ENCODE measurements at places on chromosomes 11 and 22.

DNA sequence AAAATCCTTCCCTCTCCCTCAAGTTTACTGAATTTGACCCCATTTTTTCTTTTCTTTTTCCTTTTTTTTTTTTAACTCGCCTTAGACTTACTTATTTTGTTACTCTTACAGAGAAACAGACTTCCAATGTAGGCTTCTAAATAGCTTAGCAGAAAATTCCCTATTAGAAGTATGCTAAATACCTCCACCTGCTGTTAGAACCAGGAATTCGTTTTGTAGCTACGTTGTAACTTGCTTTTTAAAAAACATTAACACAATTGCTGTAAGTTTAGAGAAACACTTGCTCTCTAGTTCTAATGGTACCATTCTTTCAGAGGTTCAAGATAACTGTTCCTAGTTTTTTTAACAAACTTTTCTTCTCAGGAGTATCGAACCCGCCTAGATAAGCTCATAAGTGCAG is 324.2 kb downstream of the DCDC1 start:
- no peak for DNase-seq

DNA sequence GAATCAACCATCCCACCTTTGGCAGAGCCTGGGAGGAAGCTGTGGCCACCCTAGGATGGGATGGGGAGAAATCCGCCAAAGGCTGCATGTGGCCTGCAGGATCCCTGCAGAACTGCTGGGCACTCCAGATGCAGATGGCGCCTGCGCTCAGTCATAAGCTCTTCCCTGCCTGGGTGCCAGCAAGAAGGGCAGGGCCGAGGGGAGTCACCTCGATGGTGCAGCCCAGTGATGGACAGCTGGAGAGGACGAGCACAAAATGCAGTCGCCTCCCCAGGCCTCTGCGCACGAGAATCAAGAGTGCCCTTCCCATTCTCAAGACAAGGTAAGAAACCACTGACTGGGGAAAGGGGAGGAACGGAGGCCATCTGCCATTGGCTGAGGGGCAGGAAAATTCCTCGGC is 693.6 kb downstream of the TBC1D22A start:
- no peak for DNase-seq

DNA sequence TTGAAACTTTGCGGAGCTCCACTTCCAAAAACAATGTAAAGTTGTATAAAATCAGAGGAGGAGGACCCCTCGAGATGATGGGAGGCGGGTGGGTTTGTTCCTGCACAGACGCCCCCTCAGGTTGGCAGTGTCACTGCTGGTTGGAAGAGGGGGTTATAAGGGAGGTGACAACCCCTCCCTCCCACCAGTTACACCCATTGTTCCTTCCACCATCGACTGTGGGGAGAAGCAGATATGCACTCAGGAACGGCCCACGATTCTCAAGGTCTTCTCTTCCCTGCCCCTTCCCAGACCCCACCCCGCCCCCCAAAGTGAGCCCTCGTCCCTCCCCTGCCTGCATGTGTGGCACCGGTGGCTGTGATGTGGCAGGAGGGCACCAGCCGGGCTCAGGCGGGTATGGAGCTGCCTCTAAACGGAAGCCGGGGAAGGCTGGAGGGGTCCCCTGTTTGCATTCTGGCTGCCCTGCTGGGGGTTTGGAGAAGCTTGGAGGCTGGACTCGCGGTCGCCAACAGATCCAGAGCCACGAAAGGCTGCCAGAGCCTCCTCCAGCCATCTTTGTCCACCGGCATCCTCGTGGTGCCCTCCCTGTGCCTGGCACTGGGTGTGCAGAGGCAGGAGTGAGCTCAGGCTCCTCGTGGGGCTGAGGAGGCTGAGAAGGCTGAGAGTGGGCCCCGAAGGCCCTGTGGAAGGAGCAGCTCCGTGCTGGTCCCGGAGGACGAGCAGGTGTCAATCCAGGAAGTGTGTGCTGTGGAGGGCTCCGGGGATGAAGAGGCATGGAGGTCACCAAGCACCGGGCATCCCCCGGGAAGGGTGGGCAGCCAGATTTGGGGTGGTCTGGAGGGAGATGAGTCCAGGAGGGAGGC is 778 bp downstream of the KDELR3 start:
- no peak for DNase-seq

GRCh38 chr11:119320240-119320775 is 3.4 kb upstream of the MCAM start:
- DNase-seq, result no peak

GRCh38 chr11:11731311-11732083 is 109.7 kb upstream of the GALNT18 start:
- no peak for DNase-seq

DNA sequence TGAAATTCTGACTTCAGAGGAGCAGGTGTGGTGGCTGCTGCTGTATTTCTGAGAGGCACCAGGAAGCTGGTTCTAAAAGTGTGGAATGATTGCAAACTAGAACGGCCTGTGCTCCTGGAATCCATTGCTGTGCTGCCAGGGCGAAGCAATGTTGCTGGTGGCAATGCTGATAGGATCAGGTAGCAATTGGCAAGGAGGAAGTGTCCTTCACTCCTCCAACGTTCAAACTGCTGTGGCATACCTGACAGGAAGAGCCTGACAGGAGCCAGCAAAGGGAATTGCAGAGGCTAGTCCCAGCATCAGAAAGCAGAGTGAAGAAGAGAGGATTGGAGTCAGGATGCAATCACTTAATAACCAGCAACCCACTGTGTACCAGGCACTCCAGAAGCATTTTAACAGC is 118.2 kb downstream of the FAR1 start:
- no peak for DNase-seq

DNA sequence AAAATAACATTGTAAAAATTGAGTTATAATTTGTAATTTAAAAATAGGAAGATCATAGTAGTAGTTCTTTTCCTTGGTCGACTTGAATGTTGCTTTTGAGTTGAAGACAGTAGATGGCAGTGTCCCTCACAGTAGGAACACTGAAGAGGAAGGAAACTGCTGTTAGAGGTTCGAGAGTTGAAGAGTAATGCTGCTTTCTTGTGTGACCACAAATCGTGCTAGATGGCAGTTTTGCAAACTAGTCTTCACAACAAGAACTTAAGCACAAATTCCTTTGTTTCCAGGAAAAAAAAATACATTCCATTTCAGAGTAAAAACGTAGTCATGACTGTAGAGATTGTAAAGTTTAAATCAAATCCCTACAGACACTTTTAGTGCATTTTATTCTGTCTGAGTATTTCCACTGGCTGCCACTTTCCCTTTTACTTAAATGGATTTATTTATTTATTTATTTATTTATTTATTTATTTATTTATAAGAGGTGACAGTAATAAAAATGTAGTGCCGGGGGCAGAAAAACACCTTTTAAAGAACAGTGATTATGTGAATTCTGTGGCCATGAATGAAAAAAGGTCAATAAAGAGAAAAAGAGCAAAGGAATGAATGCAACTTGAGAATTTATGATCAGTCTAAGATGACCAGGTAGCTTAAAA is 54.6 kb downstream of the SPECC1L start:
- DNase-seq, result no peak

DNA sequence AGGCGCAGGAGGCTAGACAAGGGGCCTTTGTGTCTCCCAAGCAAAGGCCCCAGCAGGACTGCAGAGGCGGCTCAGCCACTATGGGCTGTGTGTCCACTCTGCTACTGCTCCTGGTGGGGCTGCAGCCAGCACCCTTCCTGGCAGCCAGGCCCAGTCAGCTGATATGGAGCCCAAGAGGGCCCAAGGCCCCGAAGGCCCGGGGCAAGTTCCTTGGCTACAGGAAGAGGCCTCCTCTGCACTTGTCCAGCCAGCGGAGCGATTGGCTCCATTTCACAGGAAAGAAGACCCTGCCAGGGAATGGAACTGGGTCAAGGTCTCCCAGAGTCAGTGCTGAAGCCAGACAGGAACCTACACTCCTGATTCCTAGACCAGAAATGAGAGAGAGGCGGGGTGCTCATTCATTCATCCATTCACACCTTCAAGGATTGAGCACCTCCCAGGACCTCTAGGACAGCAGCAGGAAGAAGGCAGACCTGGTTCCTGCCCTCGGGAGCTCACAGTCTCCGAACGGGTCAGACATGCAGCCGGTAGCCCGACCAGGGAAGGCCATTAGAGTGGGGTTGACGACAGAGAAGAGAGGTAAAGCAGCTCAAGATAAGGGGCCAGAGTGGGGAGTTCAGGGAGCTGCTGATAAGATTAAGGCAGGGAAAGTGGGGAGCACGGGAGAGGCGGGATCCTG is 811 bp upstream of the P2RY2 start:
- no peak for DNase-seq

DNA sequence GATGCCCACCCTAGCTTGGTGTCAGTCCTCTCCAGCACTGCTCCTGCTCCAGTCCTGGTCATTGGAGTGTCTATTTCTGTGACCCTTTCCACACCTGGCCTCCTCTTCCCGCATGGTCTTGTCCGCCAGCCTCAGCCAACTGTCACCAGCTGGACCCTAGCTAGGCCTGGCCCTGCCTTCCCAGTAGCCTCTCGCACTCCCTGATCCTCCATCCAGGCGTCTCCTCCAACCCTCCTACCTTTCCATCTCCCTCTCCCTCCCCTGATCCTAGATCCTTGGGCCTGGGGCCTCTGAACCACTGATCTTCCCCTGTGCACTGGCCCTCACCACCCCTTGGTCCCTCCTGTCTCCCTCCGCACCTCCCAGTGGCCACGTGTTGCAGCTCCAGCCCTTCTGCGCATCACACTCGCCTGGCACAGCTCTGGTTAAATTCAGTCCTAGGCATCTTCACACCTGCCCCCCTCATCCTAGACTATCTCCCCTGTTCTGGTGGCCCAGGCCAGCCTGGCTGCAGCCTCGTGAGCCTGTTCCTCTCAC is 9.9 kb downstream of the SYNGR1 start:
- no peak for DNase-seq

- DNase-seq, result no peak
Measured at GRCh38 chr22:31533374-31533773, 37.0 kb downstream of the SFI1 start.

- no peak for DNase-seq
Measured at GRCh38 chr11:131713529-131714134, 343.2 kb downstream of the NTM start.

GRCh38 chr11:116336540-116336939 is 436.2 kb downstream of the BUD13 start:
- no peak for DNase-seq

DNA sequence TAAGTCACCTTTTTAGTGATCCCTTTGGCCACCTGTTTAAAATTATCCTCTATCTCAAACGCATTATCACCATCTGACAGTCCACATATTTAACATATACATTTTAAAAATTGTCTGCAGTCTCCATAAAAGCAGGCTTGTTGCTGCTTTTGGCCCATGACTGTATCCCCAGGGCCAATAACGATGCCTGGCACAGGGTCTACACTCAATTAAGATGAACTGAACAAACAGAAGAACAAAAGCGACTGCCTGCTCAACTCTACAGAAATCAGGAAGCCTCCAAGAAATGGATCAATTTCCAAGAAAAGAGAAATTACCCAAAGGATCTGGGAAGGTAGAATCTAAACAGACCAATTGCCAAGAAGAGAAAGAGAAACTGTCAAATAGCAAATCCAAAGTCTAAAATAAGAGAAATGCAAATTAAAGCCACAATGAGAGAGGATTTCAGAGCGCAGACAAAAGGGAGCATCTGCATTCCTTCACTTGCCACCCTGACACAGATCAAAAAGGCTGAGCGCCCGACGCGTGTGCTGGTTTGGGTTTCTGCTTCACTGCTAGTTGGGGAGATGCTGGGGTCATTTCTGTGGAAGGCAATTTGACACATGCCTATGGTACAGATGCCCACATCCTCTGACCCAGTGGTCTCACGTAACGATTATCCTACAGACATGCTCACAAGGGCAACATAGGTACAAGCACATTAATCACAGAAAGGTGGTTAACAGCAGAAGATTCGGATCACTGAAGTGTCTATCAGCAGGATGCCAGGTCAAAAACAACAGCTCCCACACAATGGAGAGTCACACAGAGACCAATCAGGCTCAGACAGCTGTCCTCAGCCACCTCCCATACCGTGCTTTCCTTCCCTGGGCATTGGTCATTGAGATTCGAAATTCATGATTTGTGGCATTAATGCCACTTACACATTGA is 55.9 kb downstream of the SHISAL1 start:
- no peak for DNase-seq

DNA sequence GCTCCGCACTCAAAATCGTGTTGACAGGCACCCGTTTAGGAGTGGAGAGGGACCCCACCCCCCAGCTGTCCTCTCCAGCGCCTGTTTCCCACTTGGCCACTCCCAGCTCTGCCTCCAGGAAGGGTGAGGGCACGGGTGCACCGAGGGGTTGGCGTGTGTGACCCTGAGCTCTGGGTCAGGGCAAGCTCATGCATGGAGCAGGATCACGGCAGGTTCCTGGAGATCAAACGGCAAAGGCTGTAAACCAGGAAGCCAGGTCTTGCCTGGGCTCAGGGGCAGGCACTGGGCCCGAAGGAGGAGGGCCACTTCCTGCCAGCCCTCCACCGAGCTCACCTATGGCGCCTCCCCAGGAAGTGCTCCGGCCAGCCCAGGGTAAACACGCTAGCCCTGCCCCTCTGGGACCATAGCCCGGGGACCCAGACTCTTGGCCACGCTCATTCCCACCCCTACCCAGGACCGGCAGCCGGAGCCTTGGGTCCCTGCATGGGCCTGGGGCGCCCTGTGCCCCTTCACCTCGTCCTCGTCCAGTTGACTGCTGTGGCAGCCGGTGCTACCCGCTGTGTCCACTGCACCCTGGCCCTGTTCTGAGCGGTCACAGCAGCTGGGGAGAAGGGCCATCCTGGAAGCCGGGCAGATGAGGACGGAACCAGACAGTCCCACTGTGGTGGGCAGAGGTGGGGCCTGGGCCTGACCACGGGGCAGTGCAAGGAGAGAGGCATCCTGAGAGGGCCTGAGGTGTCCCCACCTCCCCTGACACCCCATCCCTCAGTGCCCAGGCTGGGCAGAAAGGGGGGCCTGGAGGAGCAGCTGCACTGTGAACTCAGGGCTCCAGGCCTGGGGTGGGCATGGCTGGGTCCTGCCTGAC is 1.0 kb upstream of the EPS8L2 start:
- DNase-seq, result no peak

DNA sequence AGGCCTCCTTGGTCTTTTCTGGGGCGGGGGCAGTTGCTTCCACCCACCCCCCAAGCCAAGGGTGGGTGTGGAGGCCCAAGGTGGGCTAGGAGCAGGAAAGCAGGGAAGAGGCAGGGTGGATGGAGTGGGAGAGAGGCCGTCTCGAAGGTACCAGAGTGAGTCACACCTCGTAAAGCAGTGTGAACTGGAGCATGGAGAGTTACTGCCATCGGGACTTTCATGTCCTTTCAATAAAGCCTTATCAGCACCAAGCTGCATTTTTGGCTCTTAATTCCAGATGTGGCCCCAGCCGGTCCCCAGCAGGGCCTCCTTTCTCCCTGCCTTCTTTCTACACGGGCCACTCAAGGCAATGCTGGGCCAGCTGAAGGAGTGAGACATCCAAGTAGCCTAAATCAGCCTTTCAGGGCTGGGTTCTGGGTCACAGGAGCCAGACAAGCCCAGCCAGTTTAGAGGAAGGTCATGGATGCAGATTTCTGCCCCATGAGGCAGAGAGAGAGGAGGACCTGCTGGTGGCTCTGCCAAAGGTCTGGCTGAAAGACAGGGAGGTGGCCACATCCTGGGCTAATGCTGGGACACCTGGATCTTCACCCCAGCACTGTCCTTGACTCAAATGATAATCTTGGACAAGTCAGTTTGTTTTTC is 59.0 kb upstream of the CD82 start:
- no peak for DNase-seq
